ENCODE measurements at places on chromosomes 6 and 20.

DNA sequence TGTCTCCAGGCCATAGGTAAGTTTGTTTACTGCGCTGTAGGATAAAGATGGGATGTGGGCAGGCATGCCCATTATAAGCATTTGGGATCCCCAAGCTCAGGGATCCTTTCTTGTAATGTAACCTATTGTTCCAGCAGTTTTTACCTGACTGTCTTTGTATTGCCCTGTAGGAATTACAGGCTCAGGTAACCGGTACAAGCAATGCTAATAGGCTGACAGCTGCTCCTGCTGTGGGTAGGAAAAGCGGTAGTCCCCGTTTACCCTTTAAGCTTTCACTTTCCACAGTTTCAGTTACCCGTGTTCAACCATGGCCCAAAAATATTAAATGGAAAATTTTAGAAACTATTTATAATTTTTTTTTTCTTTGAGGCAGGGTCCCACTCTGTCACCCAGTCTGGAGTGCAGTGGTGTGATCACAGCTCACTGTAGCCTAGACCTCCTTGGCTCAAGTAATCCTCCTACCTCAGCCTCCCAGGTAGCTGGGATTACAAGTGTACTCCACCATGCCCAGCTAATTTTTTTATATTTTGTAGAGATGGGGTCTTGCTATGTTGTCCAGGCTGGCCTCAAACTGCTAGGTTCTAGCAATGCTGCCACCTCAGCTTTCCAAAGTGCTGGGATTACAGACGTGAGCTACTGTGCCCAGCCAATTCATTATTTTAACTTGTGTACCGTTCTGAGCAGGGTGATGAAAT, 108.6 kb downstream of the CDYL start:
- DNase-seq, result no peak

- DNase-seq, result no peak
Observed at GRCh38 chr6:68756454-68757375, 121.6 kb downstream of the ADGRB3 start.

DNA sequence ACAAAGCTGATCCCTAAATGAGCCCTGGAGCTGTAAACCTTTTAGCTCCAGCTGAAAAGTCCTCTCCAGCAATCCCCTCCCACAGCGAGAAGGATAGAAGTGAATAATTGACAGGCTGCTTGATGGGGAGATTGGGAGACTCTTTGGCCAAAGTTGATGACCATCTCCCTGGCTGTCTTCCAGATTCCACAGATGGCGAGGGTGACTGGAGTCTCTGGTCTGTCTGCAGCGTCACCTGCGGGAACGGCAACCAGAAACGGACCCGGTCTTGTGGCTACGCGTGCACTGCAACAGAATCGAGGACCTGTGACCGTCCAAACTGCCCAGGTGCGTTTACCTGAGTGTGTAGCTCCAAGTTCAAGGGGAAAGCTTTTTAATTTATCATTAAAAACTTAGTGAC, 67.3 kb downstream of the ISM1 start:
- DNase-seq, result no peak

- DNase-seq, result no peak
Observed at GRCh38 chr6:141452354-141452686, 680.4 kb upstream of the GJE1 start.

DNA sequence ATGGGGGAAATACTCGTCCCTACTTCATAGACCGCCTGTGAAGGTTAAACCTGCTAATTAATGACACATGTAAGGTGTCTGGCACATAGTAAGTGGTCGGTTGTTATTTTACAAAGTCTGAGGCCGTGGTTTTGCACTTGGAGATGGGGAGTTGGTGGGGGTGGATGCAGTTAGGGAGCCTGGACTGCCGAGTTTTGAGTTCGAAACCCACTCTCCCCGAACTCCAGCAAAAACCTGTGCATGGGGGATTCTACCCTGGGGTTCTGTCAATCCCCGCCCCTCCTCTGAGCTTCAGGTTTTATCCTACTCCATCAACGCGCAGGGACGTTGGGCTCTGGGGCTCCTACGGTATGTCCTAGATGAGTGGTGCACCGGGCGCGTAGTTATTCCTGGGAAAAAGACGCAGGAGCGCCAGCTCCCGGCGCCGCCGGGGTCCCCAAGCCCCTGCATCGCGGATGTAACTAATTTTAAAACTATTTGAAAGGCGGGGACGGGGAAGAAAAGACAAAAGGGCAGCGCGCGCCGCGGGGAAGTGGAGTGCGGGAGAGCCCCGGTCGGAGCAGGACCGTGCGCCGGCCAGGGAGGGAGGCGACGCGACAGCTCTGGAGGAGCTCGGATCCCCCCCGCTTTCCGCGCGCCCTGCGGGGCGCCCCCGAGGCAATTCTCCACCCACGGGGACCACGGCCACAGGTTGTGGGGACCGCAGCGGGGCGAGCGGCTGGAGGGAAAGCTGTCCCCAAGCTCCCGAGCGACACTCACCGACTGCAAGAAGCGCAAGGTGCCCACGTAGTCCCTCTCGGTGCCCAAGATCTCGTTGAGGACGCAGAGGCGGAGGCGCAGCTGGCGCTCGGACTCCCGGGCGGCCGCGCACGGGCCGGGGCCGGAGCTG, 672 bp downstream of the PREX1 start:
- peak; percentile 47 for DNase-seq

DNA sequence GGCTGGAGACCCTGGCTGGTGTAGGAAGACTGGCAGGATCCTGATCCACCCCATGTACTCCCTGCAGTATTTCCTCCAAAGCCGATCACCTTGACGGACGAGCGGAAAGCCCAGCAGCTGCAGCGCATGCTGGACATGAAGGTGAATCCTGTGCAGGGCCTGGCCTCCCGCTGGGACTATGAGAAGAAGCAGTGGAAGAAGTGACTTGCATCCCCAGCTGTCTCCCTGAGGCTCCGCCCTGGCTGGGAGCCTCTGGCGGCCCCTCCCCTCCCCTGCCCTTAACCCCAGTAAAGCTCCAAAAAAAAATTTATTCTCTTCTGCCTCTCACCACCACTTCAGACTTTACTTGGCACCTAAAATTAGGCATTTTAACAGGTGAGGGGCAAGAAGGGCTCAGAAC, 7.0 kb downstream of the COX4I2 start:
- no peak for DNase-seq

- no peak for DNase-seq
Observed at GRCh38 chr6:85496009-85496579, 46.2 kb downstream of the NT5E start.

GRCh38 chr20:62362991-62363919, 3.9 kb downstream of the LAMA5 start:
- DNase-seq, result peak; percentile 82

All from T47D (cell line).